GOT3 (cell line): ENCODE measurements at places on chromosomes 16 and 17.

DNA sequence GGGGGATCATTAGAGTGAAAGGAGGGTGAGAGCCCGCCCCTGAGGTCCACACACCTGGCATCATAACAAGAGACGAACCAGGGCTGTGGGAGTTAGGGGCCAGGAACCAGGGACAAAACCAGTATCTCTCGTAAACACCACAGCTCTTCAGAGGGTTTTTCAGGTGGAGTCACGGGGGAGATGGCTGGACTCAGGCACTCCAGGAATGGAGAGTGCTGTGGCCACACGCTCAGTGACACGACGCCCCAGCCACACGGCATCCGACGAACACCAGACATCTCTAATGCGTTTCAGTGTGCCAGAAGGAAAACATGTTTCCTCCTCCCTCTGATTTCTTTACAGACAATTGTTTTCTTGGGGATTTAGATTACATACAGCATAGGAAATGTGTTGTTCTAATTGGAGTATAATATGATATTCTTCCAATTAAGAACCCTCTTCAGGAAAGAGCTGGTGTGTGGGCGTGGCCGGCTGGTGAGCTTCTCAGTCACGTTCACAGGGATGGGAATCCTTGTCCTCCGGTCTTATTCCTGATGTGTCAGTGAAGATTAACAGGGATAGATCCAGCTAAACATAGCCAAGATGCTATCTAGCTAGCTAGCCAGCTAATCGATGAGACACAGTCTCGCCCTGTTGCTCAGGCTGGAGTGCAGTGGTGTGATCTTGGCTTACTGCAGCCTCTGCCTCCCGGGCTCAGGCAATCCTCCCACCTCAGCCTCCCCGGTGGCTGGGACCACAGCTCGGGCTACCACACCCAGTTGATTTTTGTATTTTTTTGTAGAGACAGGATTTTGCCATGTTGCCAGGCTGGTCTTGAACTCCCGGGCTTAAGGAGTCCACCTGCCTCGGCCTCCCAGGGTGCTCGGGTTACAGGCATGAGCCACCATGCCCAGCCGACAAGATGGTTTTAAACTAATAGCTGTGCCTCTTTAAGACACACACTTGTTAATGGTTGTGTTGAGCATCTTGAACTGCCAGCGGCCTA, 98.6 kb downstream of the BANP start:
- DNase-seq: no peak

GRCh38 chr17:57985675-57985974, 2.4 kb downstream of the VEZF1 start:
- no peak for DNase-seq

DNA sequence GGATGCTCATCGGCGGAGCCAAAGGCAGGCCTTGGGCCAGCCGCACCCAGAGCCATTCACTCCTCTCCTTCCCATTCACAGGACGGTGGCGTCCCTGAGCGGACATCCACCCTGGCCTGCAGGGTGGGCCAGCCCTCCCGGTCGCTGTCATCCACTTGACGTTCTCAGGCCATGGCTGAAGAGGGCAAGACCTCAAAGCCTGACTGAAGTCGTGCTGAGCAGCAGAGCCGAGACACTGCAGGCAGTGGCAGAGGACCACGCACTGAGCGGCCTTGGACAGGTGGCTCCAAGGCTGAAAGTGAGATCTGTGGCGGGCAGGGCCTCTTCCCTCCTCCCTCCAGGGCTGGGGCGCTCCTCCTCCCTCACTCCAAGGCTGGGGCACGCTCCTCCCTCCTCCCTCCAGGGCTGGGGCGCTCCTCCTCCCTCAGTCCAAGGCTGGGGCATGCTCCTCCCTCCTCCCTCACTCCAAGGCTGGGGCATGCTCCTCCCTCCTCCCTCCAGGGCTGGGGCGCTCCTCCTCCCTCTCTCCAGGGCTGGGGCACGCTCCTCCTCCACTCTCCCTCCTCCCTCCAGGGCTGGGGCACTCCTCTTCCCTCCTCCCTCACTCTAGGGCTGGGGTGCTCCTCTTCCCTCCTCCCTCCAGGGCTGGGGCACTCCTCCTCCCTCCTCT, 24.1 kb downstream of the GNPTG start:
- no peak for DNase-seq

DNA sequence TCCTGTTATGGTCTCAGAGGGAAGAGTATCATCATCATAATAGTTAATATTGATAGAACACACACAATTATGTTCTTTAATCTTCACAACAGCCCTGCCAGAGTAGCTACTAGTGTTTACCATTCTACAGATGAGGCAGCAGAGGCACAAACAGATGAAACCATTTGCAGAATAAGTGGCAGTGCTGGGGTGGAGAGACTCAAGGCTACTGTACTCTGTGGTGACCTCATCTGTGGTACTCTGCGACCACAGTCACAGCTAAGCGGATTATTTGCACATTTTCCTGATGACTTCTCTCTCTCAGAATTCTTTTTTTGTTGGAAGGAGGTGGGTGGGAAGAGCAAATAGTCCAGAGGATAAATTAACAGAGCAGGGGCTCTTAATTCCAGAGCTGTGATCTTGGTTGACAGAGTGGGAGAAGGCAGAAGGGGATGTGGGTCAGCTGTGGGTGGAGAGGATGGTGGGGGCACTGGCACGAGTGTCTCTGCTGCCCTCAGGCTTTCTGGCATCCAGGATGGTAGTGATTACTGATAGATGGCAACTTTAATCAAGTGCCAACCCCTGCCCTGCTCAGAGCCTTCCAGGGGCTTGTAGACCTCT, 41.8 kb downstream of the MRM1 start:
- no peak for DNase-seq

GRCh38 chr16:4388271-4389021, 16.8 kb downstream of the VASN start:
- DNase-seq: no peak

DNA sequence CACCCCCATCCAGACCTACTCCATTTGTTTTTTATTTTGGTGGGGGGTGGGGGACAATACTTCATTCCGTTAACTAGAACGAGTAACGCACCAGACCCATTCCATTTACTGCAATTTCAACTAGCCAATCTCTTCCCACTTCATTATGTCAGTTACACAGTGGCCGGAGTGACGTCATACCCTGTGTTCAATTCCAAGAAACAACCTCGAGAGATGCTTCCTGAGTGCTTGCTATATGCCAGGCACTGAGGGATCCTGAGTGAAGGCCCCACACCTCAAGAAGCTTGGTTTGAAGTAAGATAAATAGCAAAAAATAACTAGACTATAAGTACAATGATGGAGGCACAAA, 9.1 kb upstream of the SIAH1 start:
- DNase-seq: no peak

- DNase-seq: no peak
These were observed 636 bp upstream of the ERN1 start for GRCh38 chr17:64130559-64131001.
